Glomerular endothelial cell (primary cell): ENCODE measurements at places on chromosomes 12 and 14.

DNA sequence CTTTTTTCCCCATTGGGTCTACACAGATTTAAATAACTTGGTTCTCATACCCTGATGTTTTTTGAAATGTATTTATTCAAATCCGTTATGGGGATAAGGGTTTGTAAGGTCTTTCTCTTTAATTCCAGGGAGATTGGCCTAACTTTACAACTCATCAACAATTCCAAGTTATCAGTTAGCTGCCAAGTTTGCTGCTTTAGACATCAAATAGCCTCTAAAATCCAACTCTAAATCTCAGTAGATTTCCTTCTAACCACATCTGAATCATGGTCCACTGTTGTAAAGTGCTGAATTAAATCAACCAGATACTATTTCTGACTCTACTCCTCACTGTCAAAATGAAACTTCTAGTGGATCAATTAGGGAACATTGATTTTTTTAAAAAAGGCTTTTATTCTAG lies 364.1 kb upstream of the E2F7 start:
- DNase-seq: no peak

- no peak for DNase-seq
Observed at GRCh38 chr12:69161829-69162228, 77.5 kb upstream of the CPSF6 start.

GRCh38 chr14:34536951-34537676 lies 2.4 kb downstream of the EAPP start:
- no peak for DNase-seq

DNA sequence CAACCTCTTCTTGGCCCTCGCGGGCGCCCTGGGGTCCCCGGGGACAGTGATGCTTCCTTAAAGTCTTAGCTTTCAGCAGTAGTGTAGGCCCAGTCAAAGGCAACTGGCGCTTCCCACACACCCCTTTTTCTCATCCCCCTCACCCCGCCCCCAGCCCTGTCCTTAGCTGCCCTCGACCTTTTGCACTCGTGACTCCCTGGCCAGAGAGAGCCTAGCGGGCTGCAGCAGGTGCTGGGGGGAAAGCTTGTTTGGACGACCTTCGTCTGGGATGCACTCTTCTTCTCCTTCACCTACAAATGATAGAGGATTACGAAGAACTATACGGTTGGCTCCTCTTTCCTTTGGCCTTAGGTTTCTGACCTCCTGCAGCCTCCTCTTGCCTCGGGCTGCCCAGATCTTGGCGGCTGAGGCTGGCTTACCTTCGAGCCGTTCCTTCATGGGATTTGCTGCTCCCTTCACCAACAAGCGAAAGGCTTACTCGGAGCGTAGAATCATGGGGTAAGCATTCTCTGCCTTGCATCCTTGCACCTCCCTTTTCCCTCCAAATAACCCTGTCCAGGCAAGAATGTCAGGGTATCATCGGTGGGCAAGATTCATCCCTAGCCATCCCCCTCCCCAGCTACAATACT lies 815 bp downstream of the COQ10A start:
- no peak for DNase-seq

DNA sequence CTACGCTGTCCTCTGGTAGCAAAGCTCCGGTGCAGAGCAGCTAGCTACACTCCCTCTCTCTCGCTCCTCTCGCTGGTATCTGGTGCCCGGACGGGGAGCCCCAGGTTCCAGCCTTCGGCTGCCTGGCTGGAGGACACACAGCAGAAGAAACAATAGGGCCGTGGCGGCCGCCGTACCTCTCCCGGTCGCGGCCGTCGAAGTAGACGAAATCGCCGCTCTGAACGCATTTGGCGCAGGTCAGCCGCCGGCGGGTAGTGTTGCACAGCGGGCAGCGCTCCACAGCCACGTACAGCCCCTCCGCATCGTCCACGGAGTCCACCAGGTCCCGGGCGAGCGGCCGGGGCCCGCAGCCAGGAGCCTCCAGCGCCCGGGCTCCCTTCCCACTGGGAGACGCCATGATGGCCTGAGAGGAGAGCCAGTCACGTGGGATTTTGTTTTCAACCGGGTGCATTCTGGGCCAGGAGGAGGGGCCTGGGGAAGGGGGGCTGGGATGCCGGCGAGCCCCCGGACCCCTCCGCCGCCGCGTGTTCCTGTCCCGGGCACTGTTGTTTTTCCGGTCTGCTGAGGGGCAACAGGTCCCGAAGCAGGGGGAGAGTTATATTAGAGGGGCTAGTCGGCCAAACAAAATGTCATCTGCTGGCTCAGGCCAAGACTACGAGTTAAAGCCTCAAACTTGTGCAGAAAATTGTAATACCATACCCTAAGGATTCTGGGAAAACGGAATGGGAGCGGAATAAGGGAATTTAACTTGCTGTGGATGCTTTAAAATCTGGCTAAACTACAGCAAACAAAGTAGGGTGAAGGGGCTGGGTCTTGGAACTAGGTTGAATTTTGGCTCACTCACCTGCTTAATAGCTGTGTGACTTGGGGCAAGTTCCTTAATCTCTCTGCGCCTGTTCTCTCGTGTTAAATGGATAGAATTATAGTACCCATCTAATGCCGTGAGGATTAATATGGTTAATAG lies at the start of gene ATG14:
Gene ATG14 (minus strand): TSS at position 405 of the 964 bp plus-strand sequence. CDS start 8 bp downstream, at position 397.
- DNase-seq: no peak

DNA sequence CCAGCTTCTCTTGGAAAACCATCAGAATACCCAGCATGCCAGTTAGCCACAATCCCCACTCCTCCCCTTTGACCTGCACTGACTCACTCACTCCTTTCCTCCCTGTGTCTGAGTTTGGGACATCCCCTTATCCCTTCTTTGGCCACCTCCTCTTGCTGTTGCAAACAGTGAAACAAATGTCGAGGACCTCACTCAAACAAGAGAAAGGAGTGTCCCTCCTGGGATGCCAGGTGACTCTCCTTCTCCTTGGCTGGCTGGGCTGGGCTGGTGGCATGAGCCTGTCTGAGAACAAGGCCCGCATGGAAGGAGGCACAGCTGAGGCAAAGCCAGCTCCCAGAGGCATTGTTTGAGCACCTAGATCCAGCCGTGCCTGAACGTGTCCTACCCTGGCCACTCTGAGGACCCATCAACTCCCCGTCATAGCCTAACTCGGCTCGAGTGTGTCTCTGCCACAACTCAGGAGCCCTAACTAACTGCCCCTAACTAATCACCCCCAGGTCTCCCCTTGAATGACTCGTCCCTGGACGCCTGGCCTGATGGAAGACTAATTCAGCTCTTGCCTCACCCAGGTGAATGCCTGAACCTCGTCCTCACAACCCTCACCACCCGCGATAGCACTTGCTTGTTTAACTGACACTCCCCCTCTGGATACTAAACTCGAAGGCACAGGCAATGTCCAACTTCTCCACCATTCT lies 43.0 kb downstream of the NCOR2 start:
- DNase-seq: no peak

DNA sequence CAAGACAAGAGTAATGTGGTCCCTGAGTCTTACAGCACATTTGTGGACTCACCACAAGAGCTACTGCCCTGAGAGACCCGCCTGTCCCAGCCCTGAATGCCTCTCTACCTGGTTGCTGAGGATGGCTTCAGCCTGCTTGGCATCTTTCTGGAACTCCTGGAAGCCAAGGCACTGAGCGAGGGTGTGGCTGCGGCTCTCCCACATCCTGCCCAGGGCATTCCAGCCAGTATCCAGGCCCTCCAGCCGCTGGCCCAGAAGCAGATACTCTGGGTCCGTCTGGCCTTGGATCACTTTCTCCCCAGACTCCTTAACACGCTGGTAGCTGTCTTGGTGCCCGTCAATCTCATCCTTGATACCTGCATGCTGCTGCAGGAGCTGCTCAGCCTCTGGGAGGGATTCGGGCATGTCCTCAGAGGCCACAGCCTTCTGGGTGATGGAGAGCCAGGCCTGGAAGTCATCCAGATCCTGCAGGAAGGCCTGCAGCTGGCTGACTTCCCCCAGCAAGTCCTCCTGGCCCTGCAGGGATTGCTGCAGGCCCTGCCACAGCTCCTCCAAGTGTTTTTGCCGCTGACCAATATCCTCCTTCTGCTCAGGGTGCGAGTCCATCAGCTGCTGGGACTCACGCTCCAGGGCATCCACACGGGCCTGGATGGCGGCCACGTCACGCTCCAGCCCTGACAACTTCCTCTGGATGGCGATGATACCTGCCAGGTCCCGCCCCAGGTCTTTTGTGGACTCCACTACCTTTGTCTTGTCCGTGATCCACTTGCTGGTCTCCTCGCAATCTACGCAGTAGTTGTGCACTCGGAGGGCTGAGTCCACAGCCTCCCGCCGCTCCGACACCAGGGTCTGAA lies 82.3 kb downstream of the PLEKHG3 start:
- no peak for DNase-seq

GRCh38 chr14:94056579-94057308 lies 24.3 kb downstream of the DDX24 start:
- DNase-seq: no peak

- DNase-seq: peak; percentile 94
Observed at GRCh38 chr12:70645494-70646317, 8.5 kb upstream of the PTPRB start.

DNA sequence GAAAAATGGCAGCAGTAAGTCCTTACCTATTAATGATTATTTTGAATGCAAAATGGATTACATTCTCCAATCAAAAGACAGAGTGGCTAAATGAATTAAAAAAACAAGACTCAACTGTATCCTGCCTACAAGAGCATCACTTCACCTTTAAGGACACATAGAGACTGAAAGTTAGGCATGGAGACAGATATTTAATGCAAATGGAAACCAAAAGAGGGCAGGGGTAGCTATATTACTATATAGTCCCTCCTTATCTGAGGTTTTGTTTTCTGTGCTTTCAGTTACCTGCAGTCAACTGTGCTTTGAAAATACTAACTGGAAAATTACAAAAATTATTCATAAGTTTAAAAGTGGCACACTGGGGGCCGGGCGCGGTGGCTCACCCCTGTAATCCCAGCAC lies 17.2 kb downstream of the NECAP1 start:
- DNase-seq: no peak

GRCh38 chr12:111893287-111893686 lies 51.3 kb downstream of the MAPKAPK5 start:
- DNase-seq: no peak

DNA sequence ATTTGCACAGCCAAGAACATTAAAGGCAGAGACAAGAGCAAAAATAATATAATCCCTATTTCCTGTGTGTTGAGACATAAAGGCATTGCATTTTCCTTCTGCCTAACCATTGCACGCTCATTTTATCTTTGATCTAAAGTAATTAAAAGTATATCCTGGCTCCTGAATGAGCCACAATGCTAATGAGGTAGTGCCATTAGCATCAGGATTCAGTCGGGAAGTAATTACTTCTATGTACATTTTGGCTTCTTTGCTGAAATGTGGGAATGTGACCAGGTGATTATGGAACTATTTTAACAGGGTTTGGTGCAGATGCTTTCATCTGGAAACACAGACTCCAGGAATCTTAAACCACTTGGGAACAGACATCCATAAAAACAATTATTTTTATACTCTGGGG lies 77.4 kb downstream of the TMTC1 start:
- DNase-seq: no peak

DNA sequence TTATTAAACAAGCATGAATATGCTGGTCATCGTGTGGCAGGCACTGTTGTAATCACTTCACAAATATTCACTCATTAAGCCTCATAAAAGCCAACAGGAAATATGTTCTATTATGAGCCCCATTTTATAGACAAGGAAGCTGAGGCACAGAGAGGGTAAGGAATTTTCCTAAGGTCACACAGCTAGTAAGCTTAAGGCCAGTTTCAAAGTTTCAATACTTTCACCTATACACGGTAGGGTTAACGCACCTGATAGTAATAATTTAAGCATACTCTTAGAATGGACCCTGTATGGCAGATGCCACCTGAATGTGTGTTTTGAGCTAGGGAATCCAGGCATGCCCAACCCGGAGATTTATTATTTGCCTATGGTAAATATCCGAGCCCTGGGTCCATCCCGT lies 39.8 kb downstream of the EGLN3 start:
- DNase-seq: no peak

DNA sequence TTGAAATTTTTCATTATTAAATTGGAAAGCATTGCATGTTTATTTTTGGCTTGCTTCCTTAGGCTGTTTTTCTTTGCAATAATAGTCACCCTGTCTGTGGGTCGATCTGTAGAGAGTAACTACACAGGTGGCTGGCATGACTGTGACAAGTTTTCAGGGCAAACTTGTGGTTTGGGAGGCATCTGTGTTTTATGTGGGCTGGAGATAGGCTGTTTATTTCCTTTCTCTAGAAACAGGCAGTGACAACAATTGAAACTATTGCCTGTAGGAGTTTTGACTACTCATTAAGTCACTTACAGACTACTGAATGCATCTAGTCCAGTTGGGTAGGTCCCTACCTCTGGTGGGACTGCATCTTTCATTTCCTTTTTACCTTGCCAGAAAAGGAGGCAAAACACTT lies 155.6 kb downstream of the DYRK2 start:
- DNase-seq: no peak

DNA sequence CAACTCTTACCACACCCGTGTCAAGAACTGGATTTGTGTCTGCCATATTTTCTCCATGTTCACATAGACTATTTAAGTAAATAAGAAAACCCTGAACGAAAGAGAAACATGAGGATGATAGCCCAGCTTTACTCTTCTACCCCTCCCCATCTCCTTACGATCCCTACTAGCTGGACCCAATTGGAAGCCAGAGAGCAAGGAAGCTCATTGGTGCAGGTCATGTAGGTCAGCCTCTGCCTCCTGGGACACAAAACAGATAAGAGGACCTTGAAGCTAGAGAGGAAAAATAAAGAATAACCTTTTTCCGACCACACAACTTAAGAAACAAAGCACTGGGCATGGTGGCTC lies 124.6 kb upstream of the ATF7IP start:
- no peak for DNase-seq

GRCh38 chr12:117329756-117330155 lies 31.7 kb downstream of the NOS1 start:
- no peak for DNase-seq

DNA sequence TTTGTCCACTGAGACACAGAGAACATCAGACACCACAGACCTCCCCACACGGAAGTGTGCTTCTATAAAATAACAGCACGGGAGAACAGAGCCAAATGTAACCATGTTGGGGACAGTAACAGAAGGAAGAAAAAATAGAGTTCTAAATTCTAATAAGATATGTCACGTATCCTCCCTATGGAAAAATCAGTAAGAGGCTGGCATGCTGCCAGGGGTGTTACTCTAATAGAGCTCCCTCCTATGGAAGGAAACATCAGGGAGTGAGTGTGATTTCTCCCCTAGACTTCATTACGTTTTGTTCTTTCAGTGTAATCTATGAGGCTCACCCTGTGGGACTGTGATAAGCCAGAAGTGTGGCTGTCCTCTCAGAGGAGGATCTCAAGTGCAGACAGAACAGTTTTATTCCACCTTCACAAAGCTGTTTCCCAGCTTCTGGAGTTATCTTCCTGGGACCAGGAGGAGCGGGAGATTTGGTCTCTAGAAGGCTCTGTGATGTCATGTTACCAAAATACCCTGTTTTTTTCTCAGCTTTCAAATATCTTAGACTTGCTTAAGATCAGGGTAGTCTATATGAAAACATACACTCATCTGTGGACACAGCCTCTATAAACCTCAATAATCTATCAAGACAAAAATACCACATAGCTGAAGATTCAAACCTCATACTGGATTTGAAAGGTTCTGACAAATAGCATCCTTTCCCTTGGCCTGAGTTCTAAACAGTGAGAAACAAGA lies 69.3 kb downstream of the ZFC3H1 start:
- DNase-seq: no peak
